Transverse colon (tissue), 4 donors: ENCODE measurements at places on chromosomes 7 and 10.

DNA sequence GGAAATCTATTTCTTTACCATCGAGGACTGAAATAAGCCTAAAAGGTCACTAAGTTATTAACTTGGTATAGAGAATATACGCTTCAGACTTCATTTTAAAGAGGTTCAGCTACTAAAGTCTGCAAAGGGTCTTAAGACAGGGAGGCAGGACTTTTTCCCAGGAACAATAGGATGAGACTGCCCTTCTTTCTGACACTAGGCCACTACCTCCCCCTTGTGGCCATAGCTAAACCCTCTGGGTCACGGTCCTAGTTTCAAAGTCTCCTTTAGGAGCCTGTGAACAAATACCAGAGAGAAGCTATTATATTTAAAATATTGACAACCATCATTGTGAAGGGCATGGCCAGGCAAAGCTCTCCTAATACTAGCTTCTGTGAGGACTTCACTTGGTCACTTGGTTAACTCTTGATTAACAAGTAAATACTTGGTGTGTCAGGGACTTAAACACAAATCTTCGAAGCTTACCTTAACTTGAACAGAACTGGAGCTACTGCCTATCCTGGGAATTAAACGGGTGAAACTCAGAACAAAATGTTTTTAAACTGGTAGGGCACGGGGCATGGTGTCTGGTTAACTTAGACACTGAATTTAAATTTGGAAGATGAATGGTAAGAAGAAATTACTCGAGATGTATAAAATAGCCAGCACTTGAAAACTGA, 75.6 kb downstream of the CCDC6 start:
- DNase-seq: peak; percentile 46

- no peak for DNase-seq
Measured at GRCh38 chr7:68707958-68708357, 890.3 kb upstream of the AUTS2 start.

DNA sequence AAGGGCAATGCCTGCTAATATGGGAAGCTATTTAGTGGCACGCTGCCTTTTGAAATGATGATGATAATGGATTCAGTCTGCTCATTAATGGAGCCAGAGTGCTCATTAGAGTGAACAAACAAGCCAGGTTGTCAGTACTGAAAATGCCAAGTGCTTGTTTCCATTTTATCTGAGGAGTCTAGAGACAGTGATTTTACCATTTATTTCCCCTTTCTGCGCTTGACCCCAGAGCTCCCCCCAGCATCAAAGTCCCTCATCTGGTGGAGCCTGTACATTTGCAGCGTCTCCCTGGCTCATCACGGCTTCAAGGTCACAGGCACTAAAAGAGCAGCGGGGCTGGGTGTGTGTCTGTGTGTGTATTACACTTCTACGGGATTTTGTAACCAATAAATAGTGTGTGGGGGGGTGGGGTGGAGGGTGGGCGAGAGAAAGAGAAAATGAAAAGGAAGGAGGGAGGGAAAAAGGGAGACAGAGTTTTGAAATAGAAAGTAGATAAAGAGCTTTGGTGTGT, 553.8 kb downstream of the TFEC start:
- no peak for DNase-seq

GRCh38 chr7:29480451-29480850, 83.2 kb upstream of the PRR15 start:
- DNase-seq: no peak

GRCh38 chr10:77160679-77161078, 476.9 kb downstream of the KCNMA1 start:
- no peak for DNase-seq

GRCh38 chr10:122530177-122530576, 30.4 kb upstream of the DMBT1 start:
- DNase-seq: no peak

- DNase-seq: peak; percentile 61
Measured at GRCh38 chr7:151819866-151820265, 57.0 kb downstream of the PRKAG2 start.

DNA sequence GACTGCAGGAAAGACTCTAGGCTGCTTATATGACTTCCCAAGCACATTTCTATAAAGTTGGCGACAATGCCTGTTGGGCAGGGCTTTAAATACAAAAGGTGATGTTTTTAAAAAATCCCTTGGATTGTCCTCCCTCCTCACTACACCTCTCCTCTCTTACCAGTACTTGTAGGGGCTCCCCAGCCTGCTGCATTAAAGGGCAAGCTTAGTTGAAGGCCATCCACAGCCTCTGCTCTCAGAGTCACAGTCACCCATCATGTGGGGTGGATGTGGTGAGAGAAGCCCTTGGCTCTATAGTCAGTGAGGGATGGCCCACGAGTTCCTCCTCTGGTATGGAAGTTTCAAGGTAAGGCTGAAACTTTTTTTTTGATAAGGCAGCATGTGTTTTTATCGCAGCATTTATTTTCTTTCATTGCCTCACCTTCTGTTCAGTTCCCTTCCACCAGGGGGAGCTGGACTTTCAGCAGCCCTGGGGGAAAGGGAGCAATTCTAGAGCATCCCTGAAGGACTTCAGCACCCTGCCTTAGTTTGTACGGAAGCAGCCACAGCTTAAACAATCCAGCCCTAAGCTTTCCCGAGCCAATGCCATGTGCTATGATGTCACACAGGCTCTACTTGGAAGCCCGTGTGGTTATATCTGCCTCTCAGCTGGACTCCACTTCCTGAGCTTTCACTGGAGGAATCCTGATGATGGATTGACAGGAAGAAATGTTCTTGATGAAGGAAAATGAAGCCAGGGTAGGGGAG, 131.9 kb downstream of the CALCR start:
- peak; percentile 13 for DNase-seq

- peak; percentile 59 for DNase-seq
Measured at GRCh38 chr10:7410862-7411670, at the start of gene SFMBT2. Gene SFMBT2 (minus strand): TSS chr10:7411034. CDS start chr10:7381898, 29,136 bp downstream.

DNA sequence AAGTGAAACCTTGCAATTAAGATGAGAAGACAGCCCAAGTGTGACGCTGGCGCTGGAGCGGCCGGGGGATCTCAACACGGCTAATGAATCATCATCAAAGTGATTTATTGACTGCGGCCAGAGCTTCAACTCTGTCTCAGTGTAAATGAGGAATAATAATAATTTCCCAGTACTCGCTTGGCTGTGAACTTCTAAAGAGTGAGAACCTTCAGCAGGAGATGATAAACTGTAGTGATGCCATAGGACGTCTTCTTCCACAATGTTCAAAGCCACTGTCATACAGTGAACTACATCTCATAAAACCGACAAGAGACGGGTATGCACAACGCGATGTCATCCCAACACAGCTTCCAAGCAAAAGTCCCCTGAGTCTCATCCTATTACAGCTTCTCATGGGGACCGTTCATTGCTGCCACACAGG, 123.6 kb upstream of the NOBOX start:
- DNase-seq: no peak

GRCh38 chr7:105678811-105679495, 97.7 kb upstream of the EFCAB10 start:
- DNase-seq: peak; percentile 76

DNA sequence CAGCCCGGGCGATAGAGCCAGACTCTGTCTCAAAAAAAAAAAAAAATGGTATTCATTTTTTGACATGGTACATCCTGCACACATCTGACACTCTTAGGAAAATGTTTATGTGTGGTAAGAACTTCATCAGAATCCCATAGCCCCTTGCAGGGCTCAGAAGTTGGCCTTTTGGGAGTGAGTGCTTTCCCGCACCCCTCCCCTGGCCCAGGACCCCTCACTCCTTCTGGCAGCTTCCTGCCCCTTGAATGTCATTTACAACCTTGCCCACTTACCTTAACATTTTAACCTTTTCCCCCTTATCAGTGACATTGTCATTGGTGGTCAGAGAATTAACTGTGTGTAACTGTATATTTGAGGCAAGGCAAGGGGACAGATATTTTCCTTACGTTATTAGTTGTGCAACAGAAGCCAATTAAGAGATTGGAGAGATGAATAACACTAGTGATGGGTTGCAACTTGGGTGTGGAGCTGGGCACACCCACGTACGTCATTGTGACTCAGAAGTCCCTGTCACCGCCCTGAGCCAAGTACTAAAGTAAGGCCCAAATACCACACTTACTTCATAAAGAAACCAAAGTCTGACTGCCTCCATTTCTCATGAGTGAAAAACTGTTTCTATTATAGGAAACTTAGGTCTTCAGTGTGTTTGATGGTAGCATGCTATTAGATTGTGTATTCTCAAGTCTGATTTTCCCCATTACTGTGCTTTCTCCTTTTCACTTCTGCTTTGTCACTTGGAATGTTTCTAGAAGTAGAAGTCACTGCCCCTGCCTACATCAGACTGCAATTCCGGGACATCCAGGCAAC, 31.6 kb downstream of the OGDH start:
- DNase-seq: peak; percentile 77

DNA sequence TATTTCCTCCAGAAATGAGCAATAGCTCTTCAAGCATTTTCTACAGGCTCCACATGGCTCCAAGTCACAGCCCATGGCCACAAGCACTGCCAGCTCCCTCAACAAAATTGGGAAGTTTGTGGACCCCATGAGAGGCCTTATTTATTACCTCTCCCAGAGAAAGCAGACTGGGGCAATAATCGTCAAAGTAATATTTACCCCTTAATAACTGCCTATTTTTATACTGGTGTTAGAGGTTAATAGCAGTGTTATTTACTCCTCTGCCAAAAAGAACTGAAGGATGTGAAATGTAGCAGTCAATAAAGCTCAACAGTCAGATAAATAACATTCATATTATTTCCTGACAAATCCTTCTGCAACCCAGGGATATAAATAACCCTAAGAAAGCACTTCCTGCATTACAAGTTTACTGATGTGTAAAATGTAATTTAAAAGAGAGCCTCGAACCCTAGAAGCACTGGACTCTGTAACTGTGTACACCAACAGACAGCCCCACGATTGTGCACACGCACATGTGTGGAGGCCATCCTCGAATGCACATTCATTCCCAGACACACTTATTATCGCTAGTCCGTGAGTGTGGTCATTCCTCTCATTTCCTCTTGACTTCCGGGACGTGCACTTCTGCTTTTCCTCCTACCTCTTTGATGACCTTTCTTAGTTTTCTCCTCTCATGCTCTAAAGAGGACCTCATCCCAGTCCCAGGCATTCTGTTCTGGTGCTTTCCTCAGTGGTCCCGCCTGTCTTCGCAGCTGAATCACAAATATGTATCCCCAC, 157.4 kb downstream of the EVX1 start:
- DNase-seq: no peak
